Activated naive CD4-positive, alpha-beta T cell treated with anti-CD3 and anti-CD28 coated beads, Interleukin-2, amount 50 U/mL, for 72 hours (primary cell): ENCODE measurements at places on chromosomes 12 and 14.

GRCh38 chr12:5409619-5410018, 22.3 kb upstream of the NTF3 start:
- no peak for DNase-seq

- DNase-seq: no peak
Measured at GRCh38 chr12:77189458-77189857, 124.1 kb upstream of the E2F7 start.

GRCh38 chr14:24399999-24400718, 1.4 kb downstream of the NYNRIN start:
- no peak for DNase-seq

GRCh38 chr14:60644666-60645065, 4.6 kb downstream of the SIX1 start:
- no peak for DNase-seq

DNA sequence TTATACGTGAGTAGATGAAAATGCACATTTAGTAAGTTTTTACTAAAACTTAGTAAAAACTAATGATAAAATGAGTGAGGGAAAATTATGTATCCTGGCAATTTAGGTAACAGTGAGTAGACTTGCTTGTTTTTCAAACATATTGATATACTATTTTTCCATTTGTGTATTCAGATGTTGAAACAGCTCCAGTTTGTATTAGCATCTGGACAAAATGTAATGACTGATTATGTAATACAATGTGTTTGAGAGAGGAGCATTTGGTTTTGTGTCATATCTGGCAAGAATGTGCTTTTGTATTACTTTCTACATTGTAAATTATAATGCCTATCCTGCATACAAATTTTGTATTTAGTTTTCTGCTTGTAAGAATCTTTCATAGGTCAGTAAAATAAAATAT, 5.6 kb downstream of the CNOT2 start:
- DNase-seq: no peak

DNA sequence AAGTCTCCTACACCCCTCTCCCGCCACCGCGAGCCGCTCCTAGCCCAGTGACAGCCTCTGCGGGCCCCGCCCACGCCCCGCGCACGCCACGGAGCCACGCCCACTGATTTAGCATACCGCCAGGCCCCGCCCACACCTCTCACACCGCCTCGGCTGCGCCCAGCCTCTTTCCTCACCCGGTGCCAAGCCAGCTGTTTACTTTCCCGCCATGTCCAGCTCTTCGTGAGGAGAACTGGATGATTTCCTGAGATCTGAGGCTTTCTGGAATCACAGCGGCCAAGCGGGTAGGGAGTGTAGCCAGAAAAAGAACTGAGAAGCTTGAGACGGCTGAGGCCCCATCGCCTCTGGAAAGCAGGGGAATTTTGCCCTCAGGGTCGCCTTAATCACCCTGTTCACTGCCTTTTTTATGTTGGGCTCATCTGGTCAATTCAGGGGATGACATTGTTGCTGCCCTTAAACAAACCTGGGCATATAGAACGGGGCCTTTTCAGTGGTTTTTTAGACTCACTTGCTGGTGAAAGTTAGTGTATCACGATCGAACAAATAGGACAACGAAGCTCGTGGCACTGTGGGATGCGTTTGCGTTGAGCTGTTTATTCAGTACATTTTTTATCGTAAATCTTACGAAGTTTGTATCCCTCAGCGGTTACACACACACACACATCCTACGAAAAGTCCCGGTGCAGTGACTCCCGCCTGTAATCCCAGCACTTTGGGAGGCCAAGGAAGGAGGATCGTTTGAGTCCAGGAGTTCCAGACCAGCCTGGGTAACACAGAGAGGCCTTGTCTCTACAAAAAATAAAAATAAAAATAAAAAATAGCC, at the start of gene RNF212B:
Gene RNF212B (plus strand): TSS at position 165 of the 823 bp plus-strand sequence. CDS start 2,410 bp downstream, outside the sequence.
- peak; percentile 84 for DNase-seq

DNA sequence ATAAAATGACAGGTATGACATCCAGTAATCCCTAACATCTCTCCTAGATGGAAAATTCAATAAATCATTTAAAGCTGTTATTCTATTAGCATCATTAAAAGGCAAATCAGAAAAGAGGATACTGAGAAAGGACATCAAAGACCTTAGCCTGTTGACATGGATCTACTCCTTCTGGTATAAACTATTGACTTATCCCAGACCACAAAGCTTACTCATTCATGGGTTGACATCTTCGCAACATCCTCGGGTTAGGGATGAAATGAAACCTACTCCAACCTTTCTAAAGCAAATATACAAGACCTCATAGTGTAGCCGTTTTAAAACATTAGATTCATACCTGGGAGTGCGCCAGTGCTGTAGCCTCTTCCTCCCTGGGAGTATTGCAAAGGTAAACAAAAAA, 191.5 kb upstream of the BTG1 start:
- DNase-seq: no peak
